Uterus (tissue), 4 donors: ENCODE measurements at places on chromosomes 4 and X. TPM values are rescaled to one million over a fixed set of nuclear protein-coding genes. Genes with fewer than 3 reads are reported as not detected.

ENOPH1 gene
- 20.5 TPM for total RNA-seq

- DNase-seq, result no peak
These were observed 25.5 kb upstream of the UVSSA start for GRCh38 chr4:1321486-1321885.

DDX53 gene
- not detected for total RNA-seq

- no peak for DNase-seq
These were observed 211.4 kb downstream of the MID1IP1 start for GRCh38 chrX:39012621-39013111.

DNA sequence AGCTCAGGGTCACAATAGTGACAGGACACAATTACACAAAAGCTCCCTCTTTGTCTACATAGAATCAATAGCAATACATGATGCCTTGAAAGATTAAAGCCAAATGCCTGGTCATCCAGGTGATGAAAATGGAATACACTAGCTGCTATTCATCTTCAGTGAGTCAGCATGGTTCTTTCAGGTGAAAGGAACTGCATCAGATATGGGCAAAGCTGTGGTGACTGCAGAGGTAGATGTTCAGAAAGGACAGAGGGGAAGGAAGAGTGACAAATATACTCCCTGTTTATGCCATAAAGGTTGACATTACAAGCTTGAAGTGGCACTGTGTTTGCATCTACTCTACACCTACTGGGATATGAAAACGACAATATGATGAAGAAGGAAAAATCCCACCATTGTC is 20.0 kb upstream of the FTHL17 start:
- no peak for DNase-seq

GRCh38 chr4:121227341-121227792 is 63.2 kb upstream of the TNIP3 start:
- DNase-seq, result no peak
